NCI-H526 treated with DMSO at 0.1 percent for 48 hours (cell line): ENCODE measurements at places on chromosomes 6 and 20.

DNA sequence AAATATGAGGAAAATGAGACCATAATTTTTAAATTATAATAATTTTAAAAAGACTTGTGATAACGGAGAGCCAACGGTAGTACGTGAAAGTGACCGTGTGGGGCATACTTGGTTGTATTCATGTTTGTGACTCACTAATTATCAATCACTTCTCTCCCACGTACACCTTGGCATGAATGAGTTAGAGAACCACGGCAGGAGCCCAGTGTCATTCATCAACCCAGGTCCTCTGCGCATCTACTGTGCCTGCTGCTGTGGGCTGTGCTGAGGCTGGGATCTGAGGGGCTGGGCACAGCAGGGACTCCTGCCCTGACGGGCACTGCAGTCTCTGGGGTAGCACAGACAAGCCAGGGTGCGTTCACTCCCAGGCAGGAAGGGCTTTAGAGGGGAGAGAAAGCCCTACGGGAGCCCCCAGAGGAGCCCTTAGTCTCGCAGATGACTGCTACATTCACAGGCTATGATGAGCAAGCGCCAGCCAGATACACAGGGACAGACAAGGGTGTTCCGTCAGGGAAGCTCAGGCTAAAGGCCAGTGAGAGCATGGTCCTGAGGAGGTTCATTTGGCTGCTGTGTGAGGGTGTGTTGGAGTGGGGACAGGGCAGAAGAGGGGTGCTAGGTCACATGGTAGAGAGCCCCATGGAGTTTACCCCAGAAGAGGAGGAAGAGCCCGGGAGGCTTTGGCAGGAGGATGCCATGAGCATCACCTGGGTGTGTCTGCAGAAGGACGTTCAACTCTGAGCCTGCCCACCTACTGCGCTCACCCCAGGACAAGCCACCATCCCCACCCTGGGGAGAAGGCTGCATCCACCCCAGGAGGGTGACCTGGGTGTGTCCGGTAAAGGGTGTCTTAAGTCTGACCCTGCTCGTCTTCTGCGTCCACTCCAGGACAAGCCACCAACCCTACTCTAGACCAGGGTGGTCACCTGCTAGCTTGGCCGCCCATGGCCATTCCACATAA lies 8.2 kb upstream of the RPS6KA2 start:
- no peak for DNase-seq

DNA sequence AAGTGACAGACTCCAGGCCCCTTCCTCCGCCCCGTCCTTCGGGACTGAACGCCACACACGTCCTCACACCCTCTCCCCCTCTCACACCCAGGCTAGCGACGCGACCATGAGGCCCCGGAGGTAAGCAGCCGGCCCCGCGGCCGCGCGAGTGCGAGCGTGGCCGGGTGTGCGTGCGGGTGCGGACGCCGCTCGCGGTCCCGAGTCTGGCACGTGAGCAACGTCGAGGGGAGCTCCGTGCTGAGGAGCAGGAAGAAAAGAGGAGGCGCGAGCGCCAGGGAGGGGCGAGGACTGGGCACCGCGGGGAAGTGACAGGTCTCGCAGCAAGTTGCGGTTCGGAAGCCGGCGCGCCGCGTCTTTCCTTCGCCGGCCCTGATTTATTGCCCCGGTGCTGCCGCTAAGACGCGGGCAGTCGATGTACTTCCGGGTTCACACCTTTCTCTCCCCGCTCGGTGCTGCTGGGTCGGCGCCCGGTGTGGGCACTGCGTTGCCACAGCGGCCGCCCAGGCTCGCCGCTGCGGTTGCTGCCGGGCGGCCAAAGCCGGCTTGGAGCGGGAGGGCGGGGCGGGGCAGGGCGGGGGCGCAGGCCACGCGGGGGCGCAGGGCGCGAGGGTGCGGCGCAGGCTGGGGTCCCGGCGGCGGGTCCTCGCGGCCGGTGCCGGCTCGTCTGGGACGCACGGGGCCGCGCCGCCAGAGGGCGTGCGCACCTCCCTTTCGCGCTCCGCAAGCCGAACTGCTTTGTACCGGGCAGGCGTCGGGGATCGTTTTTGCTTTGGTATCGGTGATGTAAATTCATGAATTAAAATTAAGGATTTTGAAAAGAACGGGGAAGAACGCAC lies 15.8 kb upstream of the LIN28B start:
- DNase-seq: no peak

DNA sequence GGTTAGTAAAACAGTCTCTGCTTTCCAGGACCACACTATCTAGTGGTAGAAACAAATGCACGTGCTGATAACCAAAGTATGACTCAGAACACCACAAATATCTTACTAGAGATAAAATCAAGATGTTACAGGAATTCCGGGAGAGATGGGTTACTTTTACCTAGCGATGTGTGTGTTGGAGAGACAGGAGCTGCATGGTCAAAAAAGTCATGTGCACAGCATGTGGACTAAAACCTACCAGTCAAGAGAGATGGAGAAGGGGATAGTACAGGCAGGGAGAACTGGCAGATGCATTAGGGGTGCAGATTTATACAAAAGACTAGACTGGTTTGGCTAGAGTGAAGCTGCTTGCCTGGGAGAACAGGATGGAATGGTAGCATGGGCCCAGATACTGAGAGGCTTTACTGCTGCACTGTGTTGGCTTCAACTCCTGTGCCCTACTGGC lies 75.3 kb upstream of the MRAP2 start:
- DNase-seq: no peak

GRCh38 chr6:30405934-30406333 lies 61.0 kb downstream of the RPP21 start:
- no peak for DNase-seq

DNA sequence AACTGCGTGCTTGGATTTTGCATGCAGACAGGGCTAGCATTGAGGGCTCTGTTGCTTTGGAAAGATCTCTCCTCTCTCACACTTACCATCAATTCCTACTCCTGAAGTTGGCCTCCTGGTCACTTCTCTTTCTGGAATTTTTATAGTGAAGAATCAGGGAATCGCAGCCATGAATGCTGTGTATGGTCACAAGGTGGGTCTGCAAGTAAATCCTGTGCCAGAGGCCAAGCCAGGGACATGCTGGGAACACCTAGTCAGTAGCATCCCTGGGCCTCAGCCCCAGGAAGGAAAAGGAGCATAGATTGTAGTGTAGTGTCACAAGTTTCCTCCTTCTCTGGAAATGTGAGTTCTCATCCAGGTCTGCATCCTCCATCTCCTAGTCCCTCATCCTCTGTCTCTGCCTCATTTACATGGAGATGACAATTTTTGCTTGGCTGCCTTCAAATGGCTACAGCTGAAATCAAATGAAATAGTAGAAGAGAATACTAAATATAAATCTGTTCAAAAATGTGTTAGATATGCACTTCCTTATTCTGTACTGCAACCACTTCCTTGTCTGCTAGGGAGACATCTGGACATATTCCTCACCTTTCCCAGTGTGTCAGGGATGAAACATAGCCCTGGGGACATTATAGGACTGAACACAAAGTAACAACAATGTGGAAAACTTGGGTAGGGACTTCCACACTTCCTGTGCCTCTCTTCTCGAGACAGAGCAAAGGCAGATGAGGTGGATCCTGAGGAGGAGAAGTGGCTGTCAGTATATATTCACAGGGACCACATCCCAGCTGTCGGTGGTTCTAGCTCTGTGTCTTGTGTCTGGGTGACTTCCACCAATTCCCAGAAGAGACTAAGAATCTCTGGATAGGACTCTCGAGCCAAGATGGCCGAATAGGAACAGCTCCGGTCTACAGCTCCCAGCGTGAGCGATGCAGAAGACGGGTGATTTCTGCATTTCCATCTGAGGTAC lies 17.0 kb downstream of the CST9 start:
- DNase-seq: no peak

GRCh38 chr6:111997078-111997852 lies 56.6 kb upstream of the CCN6 start:
- peak; percentile 64 for DNase-seq

DNA sequence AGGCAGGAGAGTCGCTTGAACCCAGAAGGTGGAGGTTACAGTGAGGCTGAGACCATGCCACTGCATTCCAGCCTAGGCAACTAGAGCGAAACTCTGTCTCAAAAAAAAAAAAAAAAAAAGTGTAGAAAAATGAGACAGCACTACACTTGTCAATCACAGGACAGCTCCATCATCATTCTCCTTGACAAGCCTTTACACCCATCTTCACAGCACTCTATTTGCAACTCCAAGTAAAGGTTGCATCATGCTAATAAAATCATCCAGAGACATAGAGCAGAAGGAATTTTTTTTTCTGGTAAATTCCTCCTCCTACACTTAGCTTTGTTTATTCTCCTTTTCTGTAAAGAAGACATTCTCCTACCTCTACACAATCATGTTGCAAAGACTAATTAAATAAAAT lies 791.0 kb upstream of the HS3ST5 start:
- no peak for DNase-seq

- DNase-seq: no peak
These were observed 143.9 kb upstream of the ESR1 start for GRCh38 chr6:151663559-151663958.

GRCh38 chr20:32440758-32441078 lies 82.6 kb downstream of the ASXL1 start:
- DNase-seq: no peak

GRCh38 chr6:17835784-17836183 lies 129.1 kb upstream of the NUP153 start:
- no peak for DNase-seq

- peak; percentile 61 for DNase-seq
These were observed 113.0 kb downstream of the SYCP2 start for GRCh38 chr20:59820204-59821041.

DNA sequence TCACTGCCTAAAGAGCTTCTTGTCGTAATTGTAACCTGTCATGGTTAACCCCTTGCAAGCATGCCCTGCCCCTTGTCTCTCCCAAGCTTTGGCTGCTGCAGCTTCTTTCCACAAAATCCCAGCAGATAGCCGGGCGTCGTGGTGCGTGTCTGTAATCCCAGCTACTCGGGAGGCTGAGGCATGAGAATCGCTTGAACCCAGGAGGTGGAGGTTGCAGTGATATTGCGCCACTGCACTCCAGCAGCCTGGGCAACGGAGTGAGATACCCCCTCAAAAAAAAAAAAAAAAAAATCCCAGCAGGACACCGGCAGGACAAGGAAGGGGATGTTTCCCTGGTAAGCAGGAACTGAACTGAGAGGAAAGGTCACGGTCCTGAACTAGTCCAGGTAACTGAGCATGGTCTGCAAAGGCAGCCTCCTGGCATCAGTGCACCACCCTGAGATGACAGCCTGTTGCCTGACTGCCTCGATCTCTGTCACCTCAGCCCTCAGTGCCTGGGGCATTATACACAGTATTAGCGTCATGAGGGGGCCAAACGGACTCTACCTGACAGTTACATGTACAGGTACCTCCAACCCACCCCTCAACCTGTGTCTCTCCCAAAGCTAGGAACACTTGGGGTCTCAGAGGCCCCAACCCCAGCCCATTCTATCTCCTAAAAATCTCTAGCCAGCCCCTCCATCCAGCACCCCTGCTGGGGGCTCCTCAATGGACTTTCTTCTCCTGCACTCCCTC lies 1.8 kb downstream of the LZTS3 start:
- DNase-seq: no peak

DNA sequence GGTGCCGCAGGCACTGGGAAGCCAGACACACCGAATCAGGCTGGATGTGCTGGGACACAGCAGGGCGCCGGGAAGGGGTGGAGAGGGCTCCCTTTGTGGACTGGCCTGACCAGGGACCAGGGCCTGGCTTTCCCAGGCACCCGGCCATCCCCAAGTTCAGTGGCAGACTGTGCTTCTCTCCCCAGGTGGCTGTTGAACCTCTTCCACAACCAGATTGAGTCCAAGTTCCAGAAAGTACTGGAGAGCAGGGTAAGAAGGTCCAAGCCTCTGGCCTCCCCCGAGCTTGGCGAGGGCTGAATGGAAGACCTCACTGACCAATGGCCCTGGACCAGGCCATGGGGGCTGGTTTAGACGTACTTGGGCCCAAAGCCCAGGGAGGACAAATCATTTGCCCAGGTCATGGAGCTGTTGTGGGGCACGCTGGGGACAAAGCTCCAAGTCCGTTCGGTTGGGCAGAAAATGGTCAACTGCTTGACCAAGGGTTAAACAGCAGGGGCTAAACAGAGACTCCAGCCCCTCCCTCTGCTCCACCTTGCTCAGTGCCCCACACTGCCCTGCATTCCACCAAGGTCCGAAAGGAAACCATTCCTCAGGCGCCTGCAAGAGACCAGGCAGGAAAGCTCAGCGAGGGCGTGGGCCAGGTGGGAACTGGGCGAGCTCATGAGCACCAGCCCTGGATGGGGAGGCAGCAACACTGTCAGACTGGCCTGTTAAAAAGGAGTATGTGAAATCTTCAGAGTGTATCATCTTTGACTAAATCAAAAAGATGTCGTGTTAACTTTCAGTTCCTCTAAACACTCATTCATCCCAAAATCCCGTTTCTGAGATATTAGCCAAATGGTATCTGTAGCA lies 9.1 kb downstream of the LBP start:
- DNase-seq: no peak

DNA sequence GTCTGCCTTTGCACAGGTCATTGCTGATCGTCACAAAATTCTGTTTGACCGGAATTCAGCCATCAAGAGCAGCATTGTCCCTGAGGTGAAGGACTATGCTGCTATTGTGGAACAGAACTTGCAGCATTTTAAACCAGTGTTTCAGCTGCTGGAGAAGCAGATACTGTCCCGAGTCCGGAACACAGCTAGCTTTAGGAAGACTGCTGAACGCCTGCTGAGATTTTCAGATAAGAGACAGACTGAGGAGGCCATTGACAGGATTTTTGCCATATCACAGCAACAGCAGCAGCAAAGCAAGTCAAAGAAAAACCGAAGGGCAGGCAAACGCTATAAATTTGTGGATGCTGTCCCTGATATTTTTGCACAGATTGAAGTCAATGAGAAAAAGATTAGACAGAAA lies 24.6 kb upstream of the CALHM6 start:
- DNase-seq: no peak

GRCh38 chr20:4325548-4326187 lies 310.3 kb upstream of the RNF24 start:
- DNase-seq: no peak

GRCh38 chr6:116447052-116447451 lies 14.1 kb upstream of the CALHM6 start:
- no peak for DNase-seq

DNA sequence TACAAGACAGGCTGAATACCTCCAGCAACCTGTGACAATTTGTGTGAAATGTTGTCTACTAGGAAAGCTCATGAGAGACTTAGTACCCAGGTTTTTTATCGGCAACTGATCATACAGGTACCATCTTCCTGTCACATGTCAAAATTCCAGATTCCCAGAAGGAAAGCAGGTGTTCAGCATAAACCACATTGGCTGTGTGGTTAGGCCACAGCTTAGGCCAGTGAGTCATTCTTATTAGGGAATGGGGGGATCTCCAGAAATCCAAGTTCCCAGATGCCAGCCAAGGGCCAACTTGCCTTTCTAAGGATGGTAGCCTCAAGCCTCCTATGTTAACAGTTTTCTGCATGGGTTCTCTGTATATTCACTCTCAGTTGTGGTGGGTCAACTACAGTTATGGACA lies 65.9 kb downstream of the FAM184A start:
- DNase-seq: no peak

- no peak for DNase-seq
These were observed 459.9 kb downstream of the TBC1D32 start for GRCh38 chr6:120874422-120874821.

- no peak for DNase-seq
These were observed 406.1 kb upstream of the SOX4 start for GRCh38 chr6:21187485-21187884.

- DNase-seq: no peak
These were observed 32.4 kb downstream of the RALGAPB start for GRCh38 chr20:38505091-38505455.

GRCh38 chr20:60066438-60066823 lies 108.2 kb downstream of the CDH26 start:
- DNase-seq: no peak
